ENCODE measurements at places on chromosomes 5 and 9.

DNA sequence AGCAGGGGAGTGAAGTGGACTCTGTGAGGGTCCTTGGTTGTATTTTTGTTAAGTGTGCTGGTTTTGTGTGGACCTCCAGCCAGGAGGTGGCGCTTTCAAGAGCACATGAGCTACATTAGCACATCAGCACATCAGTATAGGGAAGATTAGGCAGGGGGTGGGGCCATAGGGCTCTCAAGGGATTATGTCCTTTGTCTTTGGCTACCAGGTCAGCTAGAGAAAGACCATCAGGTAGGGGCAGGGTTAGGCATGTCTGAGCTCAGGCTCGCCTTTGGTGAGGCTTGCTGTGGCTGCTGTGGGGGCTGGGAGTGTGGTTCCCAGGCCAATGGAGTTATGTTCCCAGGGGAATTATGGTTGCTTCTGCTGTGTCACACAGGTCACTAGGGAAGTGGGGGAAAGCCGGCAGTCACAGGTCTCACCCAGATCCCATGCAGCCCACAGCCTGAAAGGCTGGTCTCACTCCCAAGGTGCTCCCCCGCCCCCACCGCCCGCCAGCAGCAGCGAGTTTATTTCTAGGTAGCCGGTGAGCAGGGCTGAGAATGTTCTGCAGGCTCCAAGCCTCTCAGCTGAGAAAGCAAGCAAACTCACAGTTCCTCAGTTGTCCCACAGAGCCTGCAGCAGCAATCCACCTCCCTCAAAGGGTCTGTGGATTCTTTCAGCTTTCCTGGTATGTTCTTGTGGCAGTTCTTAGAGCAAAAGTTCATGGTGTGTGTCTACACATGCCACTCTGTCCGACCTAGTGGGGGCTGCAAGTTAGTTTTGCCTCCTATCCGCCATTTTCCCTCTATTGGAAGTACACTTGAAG is 13.7 kb downstream of the OR1J1 start:
- no peak for DNase-seq

- DNase-seq, result no peak
Observed at GRCh38 chr9:100990605-100991381, 37.7 kb upstream of the PLPPR1 start.

DNA sequence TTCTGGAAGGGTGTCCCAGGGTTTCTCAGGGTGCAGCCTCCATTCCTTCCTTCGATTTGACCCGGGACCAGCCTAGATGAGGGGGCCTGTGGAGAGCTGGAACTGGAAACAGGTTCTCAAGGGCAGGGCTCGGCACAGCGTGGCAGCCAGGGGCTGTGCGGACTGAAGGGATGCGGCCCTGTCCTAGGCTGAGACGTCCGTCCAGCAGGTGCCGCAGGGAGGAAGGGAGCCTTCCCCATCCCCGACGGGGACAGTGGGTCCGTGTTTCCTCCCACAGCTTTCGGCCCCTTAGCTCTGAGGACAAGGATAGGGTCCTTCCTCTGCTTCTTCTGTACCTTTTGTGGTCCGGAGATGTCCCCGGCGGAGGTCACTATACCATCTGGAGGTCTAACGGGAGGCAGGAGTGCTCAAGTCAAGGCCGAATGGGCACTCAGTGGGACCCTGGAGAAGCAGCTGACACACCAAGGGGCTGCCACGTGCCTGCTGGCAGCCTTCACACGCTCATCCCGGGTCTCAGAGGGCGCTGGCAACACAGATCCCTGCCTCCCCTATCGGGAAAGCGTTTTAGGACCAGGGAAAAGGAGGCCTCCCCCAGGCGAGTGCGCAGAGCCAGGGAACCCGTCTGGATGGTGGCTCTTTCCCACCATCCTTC is 49.9 kb downstream of the USP20 start:
- no peak for DNase-seq

DNA sequence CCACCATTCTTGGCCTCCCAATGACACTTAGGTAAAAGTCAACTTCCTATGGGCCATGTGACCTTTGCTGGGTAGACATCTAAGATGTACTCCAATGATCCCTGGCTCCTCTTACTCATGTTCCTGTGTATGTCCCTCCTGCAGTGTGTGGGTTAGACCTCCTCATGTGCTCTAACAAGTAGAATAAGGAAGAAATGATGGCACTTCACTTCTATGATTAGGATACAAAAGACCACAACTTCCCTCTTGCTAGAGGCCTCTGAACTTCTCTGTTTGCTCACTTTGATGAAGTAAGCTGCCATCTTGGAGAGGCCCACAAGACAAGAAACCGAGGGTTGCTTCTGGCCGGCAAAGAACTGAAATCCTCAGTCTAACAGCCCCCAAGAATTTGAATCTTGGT is 131.8 kb downstream of the TAF11L14 start:
- no peak for DNase-seq
